ENCODE measurements at places on chromosomes 6 and 20. TPM values are rescaled to one million over a fixed set of nuclear protein-coding genes. Genes with fewer than 3 reads are reported as not detected.

DNA sequence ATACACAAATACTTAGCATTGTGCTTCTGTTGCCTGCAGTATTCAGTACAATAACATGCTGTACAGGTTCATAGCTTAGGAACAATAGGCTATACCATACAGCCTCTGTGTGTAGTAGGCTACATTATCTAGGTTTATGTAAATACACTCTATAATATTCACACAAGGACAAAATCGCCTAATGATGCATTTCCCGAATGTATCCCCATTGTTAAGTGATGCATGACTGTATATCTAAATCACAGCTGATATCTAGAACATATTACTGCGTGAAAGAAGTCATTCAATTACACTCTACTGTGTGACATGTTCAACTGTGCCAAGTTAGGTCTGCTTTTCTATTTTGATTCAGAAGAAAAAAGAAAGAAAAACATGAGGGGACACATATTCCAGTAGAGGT is 633.5 kb downstream of the RFPL4B start:
- DNase-seq: no peak

The EPHA7 gene
- total RNA-seq: not detected

DNA sequence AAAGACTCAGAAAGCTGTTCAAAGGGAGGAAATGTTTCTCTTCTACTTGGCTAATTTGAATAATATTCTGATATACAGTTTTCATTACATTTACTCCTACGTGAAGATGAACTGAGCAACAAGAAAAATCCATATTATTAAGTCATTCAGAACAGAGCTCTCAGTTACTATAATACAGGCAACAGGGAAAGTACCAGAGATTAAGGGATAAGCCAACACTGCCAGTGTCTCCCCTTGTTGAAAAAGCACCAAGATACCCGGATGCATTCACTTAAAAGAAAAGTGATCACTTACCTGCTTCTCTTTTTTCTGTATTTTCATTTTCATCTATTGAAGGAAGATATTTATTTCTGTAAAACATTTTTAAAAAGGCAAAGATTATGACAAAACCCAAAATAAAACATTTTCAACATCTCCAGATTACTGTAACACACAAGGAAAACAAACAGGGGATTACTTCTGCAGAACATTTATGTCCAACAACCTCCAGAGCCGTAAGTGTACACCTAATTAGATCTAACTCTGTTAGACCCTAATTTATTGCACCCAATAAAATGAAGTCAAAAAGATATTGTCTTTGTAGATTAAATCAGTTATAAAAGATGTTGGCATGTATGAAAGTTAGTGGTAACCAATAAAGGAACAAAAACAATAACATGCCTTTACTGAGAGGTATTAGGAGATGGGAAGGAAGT is 67.0 kb downstream of the CHD6 start:
- no peak for DNase-seq

DNA sequence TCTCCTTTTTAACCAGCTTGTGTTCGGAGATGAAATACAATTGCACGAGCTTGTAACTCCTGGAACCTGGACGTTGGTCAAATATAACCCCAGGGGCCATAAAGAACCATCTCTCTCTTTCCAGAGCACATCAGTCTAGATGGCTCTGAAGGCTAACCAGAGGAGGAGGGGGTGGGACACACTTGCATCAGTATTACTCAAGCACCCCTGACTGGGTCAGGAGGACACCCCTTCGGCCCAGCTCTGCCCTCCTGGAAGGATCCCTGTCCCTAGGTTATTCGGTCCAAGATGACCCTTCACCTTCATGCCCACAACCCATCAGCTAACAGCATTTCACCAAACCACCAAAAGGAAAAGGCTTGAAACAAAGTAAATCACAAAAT is 67.1 kb downstream of the FYN start:
- no peak for DNase-seq

The PDYN gene
- not detected for total RNA-seq
